ENCODE measurements at places on chromosomes 16 and 17.
A peak's percentile ranks its signal among the peaks of the same experiment; 100 is the strongest.

DNA sequence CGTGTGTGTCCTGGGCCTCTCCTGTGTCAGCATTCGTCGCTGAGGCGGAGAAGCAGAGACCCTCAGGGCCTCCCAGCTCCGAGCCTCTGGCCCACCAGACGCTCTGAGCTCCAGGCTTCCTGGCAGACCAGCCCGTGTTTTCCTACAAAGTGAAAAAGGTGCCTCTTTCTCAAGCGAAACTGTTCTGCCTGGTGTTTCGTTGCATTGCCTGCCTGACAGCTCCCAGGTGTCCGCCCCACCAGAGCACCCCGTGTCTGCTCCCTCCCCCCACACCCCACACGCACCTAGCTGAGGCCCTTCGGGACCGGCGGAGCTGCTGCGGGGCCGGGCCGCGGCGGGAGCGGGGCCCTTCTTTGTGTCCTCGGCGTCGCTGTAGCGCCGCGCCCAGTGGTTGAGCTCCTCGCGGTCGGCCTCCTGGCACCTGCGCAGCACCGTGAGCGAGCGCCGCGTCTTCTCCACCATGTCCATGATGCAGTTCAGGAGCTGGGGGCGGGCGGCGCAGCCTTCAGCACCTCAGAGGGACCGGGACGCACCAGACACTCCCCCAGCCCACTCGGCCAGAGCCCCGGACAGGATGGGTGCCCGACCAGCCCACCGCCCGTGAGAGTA is 14.7 kb upstream of the PABPN1L start:
- DNase-seq = no peak

GRCh38 chr17:38730526-38731379 is 612 bp downstream of the CISD3 start:
- DNase-seq = no peak

GRCh38 chr16:47150067-47150466 is 6.3 kb upstream of the NETO2 start:
- DNase-seq = no peak

GRCh38 chr17:16269658-16270057 is 52.6 kb downstream of the PIGL start:
- no peak for DNase-seq

DNA sequence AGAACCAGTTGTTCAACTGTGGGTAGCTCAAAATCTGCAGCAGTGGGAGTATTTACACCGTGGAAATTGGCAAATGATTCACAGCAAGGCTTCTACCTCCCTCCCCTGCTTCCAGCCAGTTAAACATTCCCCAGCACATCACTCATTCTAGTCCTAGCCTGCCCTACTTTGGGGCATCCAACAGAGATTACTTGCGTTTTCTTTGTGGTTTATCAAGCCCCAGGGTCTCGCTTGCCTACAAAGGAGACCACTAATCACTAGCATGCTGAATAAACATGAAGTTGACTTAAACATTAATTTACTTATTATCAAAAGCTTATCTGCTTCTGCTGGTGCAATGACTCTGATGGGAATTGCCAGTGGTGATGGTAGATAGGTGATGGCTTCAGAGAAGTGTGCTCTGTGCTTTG is 94.5 kb downstream of the MARF1 start:
- DNase-seq = no peak

GRCh38 chr16:1435921-1436697 is 5.2 kb downstream of the PERCC1 start:
- no peak for DNase-seq

DNA sequence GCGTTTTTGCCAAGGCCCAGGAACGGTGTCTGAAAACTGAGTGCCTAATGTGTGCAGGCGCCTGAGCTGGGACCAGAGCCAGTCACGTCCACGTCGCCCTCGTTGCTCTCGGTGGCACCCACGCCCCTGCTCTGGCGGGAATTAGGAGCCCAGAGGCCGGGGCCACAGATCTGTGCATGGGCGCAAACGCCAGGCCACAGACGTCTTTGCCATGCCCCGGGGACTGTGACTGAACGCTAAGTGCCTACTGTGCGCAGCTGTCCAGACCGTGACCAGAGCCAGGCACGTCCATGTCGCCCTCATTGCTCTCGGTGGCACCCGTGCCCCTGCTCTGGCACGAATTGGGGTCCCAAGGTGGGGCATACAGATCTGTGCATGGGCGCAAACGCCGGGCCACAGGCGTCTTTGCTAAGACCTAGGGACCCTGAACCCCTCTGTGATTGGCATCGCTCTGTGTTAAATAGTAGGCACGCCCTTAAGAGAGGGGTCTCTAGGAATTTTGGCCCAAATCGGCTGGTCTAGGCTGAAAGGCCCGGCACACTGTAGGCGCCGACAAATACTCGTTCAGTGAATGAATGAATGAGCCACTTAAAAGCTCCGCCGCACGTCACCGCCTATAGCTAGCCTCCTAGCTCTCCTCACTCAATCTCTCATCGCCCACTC is 827 bp upstream of the UBALD1 start:
- no peak for DNase-seq

- DNase-seq = no peak
Observed at GRCh38 chr17:80696456-80696855, 151.8 kb downstream of the RPTOR start.

- no peak for DNase-seq
Observed at GRCh38 chr17:3009411-3009920, 53.9 kb downstream of the OR1D5 start.

DNA sequence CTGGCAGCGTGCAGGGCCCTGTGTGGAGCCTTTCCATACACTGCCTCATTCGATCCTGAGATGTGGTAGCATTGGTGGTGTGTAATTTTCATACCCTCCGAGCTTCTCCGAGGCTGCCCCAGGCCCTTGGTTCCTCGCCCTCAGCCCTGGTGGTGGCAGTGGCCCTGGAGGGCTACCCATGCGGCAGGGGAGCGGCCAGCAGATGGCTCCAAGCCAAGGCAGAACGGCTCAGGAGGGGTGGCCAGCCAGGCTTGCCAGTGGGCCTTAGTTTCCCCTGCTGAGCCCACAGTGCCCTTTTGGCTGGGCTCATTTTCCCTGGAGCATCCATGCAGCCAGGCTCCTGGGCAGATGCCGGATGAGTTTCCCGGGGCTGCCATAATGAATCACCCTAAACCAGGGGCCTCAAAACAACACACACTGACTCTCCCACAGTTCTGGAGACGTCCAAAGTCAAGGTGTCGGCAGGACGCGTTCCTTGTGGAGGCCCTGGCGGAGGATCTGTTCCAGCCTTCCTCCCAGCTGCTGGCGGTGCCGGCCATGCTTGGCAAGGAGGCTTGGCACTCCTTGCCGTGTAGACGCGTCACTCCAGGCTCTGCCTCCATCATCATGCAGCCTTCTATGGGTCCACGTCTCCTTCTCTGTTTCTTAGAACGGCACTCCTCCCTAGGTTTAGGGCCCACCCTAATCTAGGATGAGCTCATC is 158.8 kb upstream of the GSE1 start:
- no peak for DNase-seq

DNA sequence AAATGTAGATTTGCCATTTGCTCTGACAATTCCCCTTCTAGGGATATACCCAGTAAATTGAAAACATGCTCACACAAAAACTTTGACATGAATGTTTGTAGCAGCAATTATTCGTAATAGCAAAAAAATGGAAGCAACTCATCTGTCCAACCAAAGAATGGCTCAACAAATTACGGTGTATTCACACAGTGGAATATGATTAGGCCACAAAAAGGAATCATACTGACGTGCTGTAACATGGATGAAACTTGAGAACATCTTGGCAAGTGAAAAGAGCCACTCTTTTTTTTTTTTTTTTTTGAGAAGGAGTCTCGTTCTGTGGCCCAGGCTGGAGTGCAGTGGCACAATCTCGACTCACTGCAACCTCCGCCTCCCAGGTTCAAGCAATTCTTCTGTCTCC is 24.1 kb upstream of the SPNS3 start:
- DNase-seq = no peak

DNA sequence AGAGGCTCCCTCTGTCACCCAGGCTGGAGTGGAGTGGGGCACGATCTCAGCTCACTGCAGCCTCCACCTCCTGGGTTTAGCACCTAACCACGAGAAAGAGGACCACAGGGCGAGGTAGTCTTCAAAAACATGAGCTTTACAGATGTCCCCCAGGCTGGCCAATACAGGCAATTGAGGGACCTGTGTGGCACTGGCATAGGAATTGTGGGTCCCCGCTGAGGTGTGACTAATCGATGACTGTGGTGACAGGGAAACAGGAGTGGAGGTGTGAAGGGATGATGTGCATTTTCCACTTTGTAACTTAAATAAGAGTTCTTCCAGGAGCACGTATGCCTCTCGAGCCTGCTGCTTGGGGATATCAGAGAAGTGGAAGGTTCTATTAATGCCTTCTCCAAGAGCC is 12.6 kb upstream of the ARHGAP17 start:
- no peak for DNase-seq

- DNase-seq = no peak
Observed at GRCh38 chr17:28130472-28130871, 88.0 kb downstream of the NLK start.

GRCh38 chr17:31598921-31599571 is 207.6 kb downstream of the RAB11FIP4 start:
- no peak for DNase-seq

GRCh38 chr17:13917634-13918033 is 151.7 kb upstream of the COX10 start:
- peak; percentile 63 for DNase-seq

GRCh38 chr16:1180549-1181403 is 27.9 kb downstream of the CACNA1H start:
- DNase-seq = no peak

GRCh38 chr17:66916946-66917345 is 47.6 kb upstream of the CACNG4 start:
- no peak for DNase-seq

DNA sequence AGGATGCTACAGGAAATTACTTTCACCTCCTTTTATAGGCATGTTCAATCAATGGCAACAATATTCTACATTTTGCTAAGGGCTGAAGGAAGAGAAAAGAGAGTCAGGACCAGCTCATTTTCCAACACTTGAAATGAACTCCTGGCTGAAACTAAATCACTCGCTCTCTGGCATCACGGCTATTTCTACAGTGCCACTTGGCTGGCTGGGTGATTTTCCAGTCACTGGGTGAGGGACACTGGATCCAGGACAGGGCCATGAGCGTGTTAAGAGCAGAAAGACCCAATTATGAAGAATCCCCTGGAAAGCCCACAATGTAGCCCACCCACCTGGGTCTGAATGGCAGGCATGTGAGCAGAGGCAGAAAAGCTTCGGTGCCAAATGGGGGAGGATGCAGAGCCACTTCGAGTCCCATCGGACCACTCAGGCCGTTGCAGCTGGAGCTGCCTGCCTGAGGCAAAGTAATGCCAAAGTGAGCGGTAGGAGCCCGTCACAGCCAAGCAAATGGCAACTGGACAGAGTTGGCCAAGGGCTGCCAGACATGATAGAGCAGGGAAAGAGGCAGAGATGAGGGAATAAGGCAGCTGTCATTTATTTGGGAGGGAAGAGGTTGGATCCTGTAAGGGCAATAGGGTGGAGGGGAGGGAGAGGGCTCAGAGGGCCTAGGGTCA is 246.2 kb downstream of the STX8 start:
- DNase-seq = no peak

GRCh38 chr17:27808628-27809027 is 8.3 kb upstream of the NOS2 start:
- no peak for DNase-seq

- DNase-seq = no peak
Observed at GRCh38 chr17:14803826-14804225, 461.3 kb downstream of the PMP22 start.

GRCh38 chr16:2949705-2950352 is 14.2 kb upstream of the KREMEN2 start:
- no peak for DNase-seq

DNA sequence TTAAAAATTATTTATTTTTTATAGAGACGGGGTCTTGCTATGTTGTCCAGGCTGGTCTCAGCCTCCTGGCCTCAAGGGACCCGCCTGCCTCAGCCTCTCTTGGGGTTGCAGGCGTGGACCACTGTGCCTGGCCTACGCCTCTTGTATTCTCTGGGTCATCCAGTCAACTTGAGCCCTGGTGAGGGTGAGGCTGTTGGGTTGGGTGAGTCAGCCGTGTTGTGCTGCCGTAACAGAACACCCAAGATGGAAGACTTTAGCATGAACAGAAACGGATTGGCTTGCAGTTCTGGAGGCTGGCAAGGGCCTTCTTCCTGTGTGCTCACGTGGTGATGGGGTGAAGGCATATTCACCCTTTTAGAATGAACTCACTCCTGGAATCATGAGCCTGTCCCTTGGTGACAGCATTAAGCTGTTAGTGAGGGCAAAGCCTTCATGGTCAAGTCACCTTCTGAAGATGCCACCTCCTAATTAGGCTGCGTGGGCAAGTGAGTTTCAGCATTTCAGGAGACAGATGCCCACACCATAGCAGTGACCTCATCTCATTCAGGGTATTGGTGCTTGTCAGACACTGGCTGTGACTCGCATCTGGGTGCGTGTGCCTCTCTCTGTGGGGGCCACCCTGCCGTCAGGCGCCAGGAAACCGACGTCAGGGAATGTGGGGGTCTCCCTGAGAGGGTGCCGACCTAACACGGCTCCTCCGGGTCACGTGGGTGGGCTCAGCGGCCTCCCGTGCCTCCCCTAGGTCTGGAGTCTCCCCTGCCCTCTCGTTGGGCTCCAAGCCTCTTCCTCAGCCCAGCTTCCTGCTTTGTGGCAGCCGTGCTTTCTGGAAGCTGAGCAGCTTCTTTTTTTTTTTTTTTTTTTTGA is 49.8 kb downstream of the WDR45B start:
- peak; percentile 65 for DNase-seq

GRCh38 chr16:19589771-19590302 is 34.3 kb downstream of the VPS35L start:
- DNase-seq = no peak

- DNase-seq = peak; percentile 15
Observed at GRCh38 chr17:29591146-29591736, 1.7 kb upstream of the ANKRD13B start.

GRCh38 chr17:79769570-79770506 is 8.1 kb upstream of the CBX2 start:
- no peak for DNase-seq

- DNase-seq = no peak
Observed at GRCh38 chr17:41540921-41541625, 13.0 kb upstream of the KRT19 start.

DNA sequence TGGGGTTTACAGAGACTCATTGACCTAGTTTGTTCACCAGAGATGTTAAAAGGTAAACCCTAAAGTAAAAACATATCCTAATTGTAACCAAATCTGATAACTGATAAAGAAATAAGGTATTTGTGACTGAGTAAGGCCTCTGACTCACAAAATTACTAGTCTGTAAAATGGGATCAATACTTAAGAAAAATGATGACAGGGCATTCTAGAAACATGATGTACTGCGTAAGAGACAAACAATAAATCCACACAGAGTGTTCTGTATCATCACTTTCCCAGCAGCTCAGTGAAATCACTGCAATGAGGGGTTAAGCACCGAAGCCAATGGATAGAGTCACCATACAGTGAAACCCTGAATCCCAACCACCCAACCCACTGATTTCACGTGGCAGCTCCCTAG is 91.5 kb downstream of the VPS53 start:
- DNase-seq = no peak

- no peak for DNase-seq
Observed at GRCh38 chr16:82917886-82918595, 291.3 kb downstream of the CDH13 start.

DNA sequence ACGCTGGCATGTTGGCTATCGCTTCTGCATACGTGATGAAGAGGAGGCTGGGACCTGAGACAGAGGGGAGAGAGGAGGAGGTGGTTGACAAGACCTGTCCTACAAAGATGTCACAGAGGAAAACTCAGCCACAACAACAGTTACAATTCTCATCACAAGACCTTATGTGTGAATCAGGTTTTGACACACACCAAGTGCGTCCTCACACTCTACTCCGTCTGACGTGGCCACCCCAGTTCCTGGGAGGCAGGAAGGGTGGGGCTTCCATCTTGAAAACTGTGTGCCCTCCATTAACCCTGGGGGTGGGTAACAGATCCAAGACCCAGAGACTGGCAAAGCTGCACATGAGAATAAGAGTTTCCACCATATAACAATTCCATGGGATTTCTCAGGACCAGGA is 24.1 kb downstream of the SLC6A4 start:
- no peak for DNase-seq
